ENCODE measurements at places on chromosomes 2 and 18. TPM values are rescaled to one million over a fixed set of nuclear protein-coding genes. Genes with fewer than 3 reads are reported as not detected.

Gene CHST9
- total RNA-seq: under 0.01 TPM

Gene FBLN7
- total RNA-seq: 0.87 TPM

Gene ENOSF1
- total RNA-seq: 28.2 TPM

Gene MC2R
- not detected for total RNA-seq

Gene ZBTB7C
- not detected for total RNA-seq

All from dermis lymphatic vessel endothelial cell (primary cell).